ENCODE measurements at places on chromosomes 12 and 14. TPM values are rescaled to one million over a fixed set of nuclear protein-coding genes. Genes with fewer than 3 reads are reported as not detected.

GRCh38 chr12:71438670-71439361 lies 782 bp upstream of the LGR5 start:
- H3K27ac ChIP-seq: no peak overlapping the region
- no peak for DNase-seq
- H3K27me3 ChIP-seq: peaks cover 49% of the 10 kb centered on the region
- no peaks in the 10 kb centered on the region for H3K36me3 ChIP-seq
- H3K4me1 ChIP-seq: peaks cover 25% of the 10 kb centered on the region

DNA sequence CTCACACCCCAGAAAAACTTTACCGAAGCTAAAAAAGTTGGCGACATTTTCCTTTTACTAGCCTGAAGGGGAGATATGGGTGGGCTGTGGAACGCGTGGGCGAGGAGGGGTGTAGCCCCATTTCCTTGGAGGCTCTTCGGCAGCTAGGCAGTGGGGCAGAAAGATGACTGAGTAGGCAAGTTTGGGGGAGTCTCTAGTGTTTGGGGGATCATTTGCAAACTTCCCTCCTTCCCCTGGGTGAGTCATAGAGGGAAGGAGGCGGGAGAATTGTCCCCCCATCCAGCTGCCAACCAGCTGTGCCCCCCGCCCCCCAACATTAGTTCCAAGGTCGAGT lies 2.3 kb downstream of the GLI1 start:
- peaks cover 36% of the 10 kb centered on the region for H3K4me1 ChIP-seq
- H3K36me3 ChIP-seq: no peaks in the 10 kb centered on the region
- peak overlapping the region; percentile 68 for H3K27ac ChIP-seq

DNA sequence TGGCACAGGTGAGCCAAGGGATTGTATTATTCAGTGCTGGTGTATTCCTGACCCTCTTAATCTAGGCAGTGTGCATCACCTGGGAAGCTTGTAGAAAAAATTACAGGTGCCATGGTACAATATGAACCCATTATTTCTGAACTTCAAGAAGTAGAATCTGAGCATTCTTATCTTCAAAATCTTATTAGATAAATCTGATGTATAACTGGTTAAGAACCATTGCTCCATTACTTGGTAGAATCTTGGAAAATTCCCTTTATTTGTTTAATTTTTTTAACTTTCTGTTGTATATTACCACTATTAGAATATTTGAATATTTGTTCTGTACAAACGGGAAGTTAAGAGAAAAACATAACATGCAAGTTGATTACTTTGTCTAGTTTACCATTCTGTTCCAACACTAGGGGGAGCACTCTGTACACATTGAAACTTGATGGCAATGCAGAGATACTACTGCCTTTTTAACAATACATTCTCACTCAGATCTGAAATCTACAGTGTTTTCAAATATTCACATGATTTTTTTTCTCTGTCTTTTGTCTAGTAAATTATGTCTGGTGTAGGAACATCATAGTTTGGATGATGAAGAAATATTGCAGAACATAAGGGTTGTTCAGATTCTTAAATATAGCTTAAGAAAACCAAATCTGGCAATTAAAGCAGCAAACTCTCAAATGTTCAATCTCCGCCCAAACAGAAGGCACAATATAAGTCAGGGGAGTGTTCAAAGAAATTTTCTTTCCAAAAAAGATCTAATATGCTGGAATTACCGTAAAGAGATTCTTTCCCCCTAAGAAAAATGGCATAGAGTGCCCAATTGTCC lies 196.6 kb downstream of the PCNX1 start:
- DNase-seq: no peak
- no peaks in the 10 kb centered on the region for H3K4me1 ChIP-seq
- no peak overlapping the region for H3K4me3 ChIP-seq

GRCh38 chr12:127664901-127665300 lies 602.1 kb upstream of the TMEM132C start:
- no peak overlapping the region for H3K4me3 ChIP-seq
- no peak for DNase-seq
- H3K27ac ChIP-seq: no peak overlapping the region
- no peaks in the 10 kb centered on the region for H3K36me3 ChIP-seq
- no peaks in the 10 kb centered on the region for H3K27me3 ChIP-seq

DNA sequence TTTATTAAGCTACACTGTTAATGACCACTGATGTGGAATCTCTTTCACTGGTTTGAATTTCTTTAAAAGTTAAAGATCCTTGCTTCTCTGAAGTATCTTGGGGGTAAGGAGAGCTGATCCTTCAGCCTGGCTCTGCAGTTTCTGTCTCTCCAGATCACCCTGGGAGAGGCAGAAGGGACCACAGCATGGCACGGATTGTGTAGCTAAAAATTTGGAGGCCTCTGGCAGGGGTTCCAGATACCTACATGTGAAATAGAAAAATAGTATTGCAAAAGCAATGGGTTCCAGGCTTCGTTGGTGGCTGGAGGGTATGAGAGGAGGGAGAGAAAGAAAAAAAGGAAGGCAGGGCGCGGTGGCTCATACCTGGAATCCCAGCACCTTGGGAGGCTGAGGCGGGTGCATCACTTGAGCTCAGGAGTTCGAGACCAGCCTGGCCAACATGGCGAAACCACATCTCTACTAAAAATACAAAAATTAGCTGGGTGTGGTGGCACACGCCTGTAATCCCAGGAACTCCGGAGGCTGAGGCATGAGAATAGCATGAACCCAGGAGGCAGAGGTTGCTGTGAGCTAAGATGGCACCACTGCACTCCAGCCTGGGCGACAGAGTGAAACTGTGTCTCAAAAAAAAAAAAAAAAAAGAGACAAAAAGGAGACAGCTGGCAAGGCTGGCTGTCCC lies 3.4 kb downstream of the CHST11 start:
- no peaks in the 10 kb centered on the region for H3K27me3 ChIP-seq
- peak overlapping the region; percentile 84 for H3K27ac ChIP-seq
- no peaks in the 10 kb centered on the region for H3K36me3 ChIP-seq
- peak overlapping the region; percentile 94 for H3K4me3 ChIP-seq
- no peak for DNase-seq

DNA sequence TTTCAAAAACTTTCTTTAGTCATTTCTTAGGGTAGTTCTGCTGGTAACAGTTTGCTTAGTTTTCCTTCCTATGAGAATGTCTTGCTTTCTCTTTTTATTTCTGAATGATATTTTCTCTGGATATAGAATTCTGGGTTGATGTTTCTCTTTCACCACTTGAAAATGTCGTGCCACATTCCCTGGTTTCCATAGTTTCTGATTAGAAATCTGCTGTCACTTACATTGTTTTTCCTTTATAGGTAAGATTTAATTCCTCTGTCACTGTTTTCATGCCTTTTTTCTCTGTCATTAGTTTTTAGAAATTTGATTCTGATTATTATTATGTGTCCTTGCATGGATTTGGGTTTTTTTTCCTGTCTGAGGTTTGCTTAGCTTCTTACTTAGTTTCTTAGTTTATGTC lies 77.3 kb upstream of the PCNX4 start:
- DNase-seq: no peak
- H3K27me3 ChIP-seq: no peaks in the 10 kb centered on the region
- H3K4me3 ChIP-seq: no peak overlapping the region

DNA sequence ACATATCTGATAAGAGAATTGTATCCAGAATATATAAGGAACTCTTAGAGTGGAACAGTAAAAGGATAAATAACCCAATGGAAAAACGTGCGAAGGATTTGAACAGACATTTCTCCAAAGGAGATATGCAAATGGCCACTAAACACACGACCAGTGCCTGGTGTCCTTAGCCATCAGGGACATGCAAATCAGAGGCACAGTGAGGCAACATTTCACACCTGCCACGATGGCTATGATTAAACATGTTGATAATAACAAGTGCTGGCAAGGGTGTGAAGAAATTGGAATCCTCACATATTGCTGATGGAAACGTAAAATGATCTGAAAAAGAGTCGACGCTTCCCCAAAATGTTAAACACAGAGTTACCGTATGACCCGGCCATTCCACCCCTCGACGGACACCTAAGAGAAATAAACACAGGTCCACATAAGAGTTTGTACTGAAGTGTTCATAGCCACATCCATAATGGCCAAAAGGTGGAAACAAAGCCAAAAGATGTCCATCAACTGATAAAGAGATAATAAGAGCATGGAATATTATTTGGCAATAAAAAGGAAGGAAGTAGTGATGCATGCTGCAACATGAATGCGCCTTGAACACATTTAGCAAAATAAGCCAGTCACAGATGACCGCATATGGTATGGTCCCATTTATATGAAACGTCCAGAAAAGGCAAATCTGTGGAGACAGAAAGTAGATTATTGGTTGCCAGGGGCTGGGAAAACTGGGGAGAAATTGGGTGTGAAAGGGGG lies 6.3 kb upstream of the TMEM121 start:
- no peak overlapping the region for H3K27ac ChIP-seq
- no peaks in the 10 kb centered on the region for H3K4me1 ChIP-seq
- H3K36me3 ChIP-seq: no peaks in the 10 kb centered on the region

- DNase-seq: no peak
- H3K27ac ChIP-seq: no peak overlapping the region
- H3K4me3 ChIP-seq: no peak overlapping the region
- no peaks in the 10 kb centered on the region for H3K27me3 ChIP-seq
Observed at GRCh38 chr12:96392397-96392796, 7.8 kb downstream of the CDK17 start.

- H3K27me3 ChIP-seq: no peaks in the 10 kb centered on the region
- no peak for DNase-seq
- H3K36me3 ChIP-seq: no peaks in the 10 kb centered on the region
- H3K27ac ChIP-seq: no peak overlapping the region
- no peak overlapping the region for H3K4me3 ChIP-seq
Observed at GRCh38 chr14:77059276-77059915, 30.9 kb upstream of the IRF2BPL start.

DNA sequence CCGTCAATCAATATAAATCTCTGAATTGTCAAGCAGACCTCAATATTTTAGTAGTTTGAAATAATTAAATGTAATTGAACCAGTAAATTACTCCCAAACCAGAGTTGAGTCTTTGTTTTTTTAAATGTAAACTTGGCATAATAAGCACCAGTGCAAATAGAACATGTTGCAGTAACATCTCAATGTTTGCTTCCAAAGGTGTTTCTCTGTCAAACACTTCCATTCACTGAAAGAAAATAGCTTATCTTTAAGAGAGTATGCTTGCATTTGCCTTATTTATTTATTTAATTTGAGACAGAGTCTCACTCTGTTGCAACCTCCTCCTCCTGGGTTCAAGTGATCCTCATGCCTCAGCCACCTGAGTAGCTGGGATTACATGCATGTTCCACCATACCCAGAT lies 39.9 kb upstream of the EGLN3 start:
- H3K27me3 ChIP-seq: no peaks in the 10 kb centered on the region
- H3K4me1 ChIP-seq: peaks cover 7% of the 10 kb centered on the region
- no peak overlapping the region for H3K27ac ChIP-seq
- no peak for DNase-seq
- H3K36me3 ChIP-seq: no peaks in the 10 kb centered on the region

GRCh38 chr12:67220065-67220464 lies 49.1 kb upstream of the CAND1 start:
- H3K4me1 ChIP-seq: no peaks in the 10 kb centered on the region
- no peaks in the 10 kb centered on the region for H3K36me3 ChIP-seq
- DNase-seq: no peak
- no peak overlapping the region for H3K4me3 ChIP-seq

- H3K36me3 ChIP-seq: no peaks in the 10 kb centered on the region
- DNase-seq: no peak
- H3K4me3 ChIP-seq: no peak overlapping the region
- H3K27ac ChIP-seq: peak overlapping the region; percentile 41
- H3K4me1 ChIP-seq: peaks cover 50% of the 10 kb centered on the region
Observed at GRCh38 chr12:89391726-89392336, 39.5 kb upstream of the DUSP6 start.

- H3K27ac ChIP-seq: no peak overlapping the region
- no peaks in the 10 kb centered on the region for H3K36me3 ChIP-seq
- no peak for DNase-seq
- no peaks in the 10 kb centered on the region for H3K27me3 ChIP-seq
Observed at GRCh38 chr12:87270919-87271318, 758.3 kb downstream of the C12orf50 start.

- H3K36me3 ChIP-seq: no peaks in the 10 kb centered on the region
- H3K27me3 ChIP-seq: no peaks in the 10 kb centered on the region
- peaks cover 64% of the 10 kb centered on the region for H3K4me1 ChIP-seq
- H3K27ac ChIP-seq: peak overlapping the region; percentile 68
Observed at GRCh38 chr12:3119192-3119755, 42.1 kb downstream of the TSPAN9 start.

GRCh38 chr12:108313241-108313605 lies 25.9 kb downstream of the CMKLR1 start:
- H3K36me3 ChIP-seq: no peaks in the 10 kb centered on the region
- H3K4me1 ChIP-seq: peaks cover 84% of the 10 kb centered on the region
- H3K27ac ChIP-seq: peak overlapping the region; percentile 83
- no peak overlapping the region for H3K4me3 ChIP-seq
- H3K27me3 ChIP-seq: no peaks in the 10 kb centered on the region

DNA sequence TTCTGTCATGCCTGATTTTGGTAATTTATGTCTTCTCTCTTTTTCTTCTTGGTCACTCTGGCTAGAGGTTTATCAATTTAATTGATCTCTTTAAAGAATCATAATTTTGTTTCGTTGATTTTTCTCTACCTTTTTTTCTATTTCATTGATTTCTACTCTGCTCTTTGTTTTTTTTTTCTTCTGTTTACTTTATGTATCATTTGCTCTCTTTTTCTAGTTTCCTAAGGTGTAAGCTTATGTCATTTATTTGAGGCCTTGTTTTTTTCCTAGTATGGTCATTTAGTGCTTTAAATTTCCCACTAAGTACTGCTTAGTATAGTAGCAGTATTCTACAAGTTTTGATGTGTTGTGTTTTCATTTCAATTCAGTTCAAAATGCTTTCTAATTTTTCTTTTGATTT lies 89.6 kb downstream of the BRMS1L start:
- no peaks in the 10 kb centered on the region for H3K27me3 ChIP-seq
- H3K27ac ChIP-seq: no peak overlapping the region
- no peaks in the 10 kb centered on the region for H3K36me3 ChIP-seq
- H3K4me3 ChIP-seq: no peak overlapping the region
- DNase-seq: no peak

- H3K27ac ChIP-seq: no peak overlapping the region
- no peaks in the 10 kb centered on the region for H3K27me3 ChIP-seq
- H3K36me3 ChIP-seq: no peaks in the 10 kb centered on the region
- DNase-seq: no peak
- H3K4me3 ChIP-seq: no peak overlapping the region
Observed at GRCh38 chr12:48334808-48335207, 15.9 kb downstream of the ZNF641 start.

DNA sequence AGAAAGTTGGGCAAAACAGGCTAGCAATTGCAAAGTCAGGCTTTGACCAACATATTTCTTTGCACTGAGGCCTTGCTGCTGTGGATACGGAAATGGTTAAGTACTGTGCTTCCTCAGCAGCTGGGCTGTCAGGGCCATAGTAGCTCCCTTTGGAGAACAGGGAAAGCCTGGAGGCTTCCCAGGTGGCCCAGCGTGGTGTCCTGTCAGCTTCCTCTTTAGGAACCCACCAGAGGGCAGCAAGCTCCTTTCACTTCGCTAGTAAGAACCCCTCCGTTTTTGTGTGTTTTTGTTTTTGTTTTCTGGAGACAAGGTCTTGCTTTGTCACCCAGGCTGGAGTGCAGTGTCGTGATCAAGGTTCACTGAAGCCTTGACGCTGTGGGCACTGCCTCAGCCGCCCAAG lies 1.7 kb upstream of the CFAP251 start:
- no peak overlapping the region for H3K27ac ChIP-seq
- no peak overlapping the region for H3K4me3 ChIP-seq
- H3K27me3 ChIP-seq: no peaks in the 10 kb centered on the region
- no peak for DNase-seq
- H3K36me3 ChIP-seq: peaks cover 62% of the 10 kb centered on the region

The FGF6 gene
- not detected for total RNA-seq

The TMTC2 gene
- 31.4 TPM for total RNA-seq

The SDR9C7 gene
- not detected for total RNA-seq

The RIPK3 gene
- 27.9 TPM for total RNA-seq

The RBM19 gene
- 33.6 TPM for total RNA-seq

The TMCC3 gene
- total RNA-seq: 9.7 TPM

The FAM186B gene
- total RNA-seq: 0.65 TPM
